Hematopoietic multipotent progenitor cell treated with erythropoietin and hydrocortisone succinate and interleukin-3 and kit ligand, for 4 days (in vitro differentiated cells): ENCODE measurements at places on chromosomes 6 and 20.

DNA sequence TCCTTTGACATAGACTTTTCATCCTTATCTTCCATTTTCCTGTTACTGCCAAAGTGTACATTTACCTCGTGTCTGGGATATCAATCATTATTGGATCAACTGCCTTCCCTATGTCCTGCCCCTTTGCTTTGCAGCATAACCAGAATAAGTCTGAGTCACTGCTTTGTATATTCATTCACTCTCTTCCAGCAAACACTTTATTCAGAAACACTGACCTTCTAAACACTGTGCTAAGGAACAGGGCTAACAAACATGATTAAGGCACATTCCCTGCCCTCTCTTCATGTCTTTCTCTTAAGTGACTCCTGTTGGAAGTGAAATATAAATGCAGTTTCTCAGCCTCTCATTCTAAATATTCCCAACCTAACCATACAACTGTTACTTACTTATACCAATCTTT is 66.9 kb downstream of the COL19A1 start:
- no peak for DNase-seq

GRCh38 chr6:111354758-111355555 is 128.1 kb downstream of the REV3L start:
- DNase-seq: no peak

DNA sequence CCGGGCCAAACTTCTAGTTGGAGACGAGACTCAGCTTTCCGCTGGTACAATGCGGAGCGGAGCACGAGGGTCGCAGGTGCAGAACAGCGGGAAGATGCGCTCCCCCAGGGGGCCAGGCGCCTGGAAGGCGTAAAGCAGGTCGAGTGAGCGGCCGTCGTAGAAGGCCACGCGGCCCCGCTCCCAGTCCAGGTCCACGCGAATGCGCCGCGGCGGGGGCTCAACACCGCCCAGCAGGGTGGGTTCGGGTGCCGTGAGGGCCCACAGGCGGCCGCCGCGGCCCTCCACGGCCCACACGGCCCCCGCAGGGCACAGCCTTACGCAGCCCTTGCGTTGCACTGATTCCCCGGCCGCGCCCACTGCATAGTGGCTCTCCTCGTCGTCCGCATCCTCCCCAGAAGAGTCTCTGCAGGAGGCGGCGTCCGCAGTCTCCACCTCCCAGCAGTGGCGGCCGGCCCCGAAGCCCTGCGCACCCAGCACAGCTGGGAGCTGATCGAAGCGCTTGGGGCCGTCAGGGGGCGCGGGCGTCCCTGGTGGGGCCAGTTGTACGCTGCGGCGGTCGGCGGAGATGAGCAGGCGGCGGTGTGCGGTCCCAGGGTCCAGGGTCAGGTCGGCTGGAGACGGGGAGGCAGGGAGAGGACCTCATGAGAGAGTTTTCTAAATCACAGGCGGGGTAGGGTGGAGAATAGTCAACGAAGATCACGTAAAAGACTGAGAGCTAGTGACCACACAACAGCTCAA is 4.3 kb downstream of the PPP1R11 start:
- peak; percentile 39 for DNase-seq

DNA sequence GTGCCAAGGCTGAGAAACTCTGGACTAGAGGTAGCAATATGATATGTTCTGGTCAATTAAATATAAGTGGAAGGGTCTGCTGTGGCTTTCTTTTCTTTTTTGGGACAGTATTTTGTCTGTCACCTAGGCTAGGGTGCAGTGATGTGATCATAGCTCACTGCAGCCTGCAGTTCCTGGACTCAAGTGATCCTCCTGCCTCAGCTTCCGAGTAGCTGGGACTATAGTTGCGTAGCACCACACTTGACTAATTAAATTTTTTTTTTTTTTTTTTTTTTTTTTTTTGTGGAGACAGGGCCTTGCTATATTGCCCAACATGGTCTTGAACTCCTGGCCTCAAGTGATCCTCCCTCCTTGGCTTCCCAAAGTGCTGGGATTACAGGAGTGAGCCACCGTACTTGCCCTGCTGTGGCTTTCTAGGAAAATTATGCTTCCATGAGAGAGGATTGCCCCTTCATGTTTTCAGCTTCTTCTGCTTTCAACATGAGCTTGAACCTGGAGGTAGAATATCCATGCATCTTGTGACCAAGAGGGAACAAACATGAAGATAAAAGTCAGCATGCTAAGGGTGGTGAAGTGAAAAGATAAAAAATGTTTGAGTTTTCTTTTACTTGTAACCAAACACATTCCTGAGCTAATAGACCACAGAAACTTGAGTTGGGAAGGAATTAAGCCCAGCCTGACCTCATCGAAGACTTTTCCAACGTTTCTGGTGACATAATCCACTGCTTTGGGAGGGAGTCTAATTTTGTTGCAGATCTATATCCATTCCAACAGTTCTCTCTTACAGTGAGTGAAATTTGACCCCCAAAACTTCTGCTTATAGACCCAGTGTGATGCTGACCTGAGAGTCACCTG is 75.1 kb downstream of the CARMIL1 start:
- no peak for DNase-seq

- DNase-seq: peak; percentile 81
Observed at GRCh38 chr6:52724406-52725121, 38.7 kb downstream of the GSTA2 start.

DNA sequence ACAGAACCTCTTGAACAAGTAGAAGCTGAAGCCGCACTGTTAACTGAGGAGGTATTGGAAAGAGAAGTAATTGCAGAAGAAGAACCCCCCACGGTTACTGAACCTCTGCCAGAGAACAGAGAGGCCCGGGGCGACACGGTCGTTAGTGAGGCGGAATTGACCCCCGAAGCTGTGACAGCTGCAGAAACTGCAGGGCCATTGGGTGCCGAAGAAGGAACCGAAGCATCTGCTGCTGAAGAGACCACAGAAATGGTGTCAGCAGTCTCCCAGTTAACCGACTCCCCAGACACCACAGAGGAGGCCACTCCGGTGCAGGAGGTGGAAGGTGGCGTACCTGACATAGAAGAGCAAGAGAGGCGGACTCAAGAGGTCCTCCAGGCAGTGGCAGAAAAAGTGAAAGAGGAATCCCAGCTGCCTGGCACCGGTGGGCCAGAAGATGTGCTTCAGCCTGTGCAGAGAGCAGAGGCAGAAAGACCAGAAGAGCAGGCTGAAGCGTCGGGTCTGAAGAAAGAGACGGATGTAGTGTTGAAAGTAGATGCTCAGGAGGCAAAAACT is 40.1 kb downstream of the ZBTB2 start:
- no peak for DNase-seq

DNA sequence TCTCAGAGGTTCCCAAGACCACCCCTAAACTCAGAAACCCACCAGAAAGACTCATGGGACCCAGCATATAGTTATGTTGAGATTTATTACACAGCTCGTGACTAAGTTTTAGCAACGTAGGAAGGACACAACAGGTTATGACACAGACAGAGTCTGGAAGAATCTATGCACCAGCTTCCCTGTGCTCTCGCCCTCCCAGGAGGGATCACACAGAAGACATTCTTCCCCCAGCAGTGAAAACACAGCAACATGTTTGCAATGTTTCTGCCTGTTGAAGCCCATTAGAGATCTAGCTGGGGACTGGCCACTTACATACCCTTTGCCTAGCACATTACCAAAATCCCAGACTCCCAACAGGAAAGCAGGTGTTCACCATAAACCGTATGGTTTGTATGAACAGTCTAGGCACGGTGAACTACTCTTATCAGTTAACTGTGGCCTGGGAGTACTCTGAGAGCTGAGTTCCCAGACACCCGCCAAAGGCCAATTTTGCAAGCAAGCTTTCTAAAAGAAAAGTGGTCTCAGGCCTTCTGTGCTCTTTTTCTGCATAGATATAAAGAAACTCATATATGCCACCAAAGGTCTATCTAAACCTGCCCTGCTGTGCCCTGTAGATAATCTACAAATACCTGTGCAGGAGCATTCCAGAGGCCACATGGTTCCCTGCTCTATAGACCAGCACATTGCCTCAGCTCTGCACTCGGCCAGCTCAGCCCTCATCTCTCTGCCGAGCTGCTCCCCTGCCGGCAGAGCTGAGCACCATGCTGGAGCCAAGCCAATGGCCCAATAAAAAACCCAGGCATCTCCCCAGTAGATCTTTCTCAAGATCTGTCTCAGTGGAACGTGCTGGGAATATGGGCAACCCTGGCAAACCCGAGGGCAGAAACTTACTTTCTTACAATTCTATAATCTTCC is 69.6 kb upstream of the SMIM28 start:
- no peak for DNase-seq

- DNase-seq: no peak
Observed at GRCh38 chr20:19889011-19889953, 127.9 kb upstream of the NAA20 start.

GRCh38 chr6:147205690-147206600 is 1.7 kb downstream of the STXBP5 start:
- peak; percentile 78 for DNase-seq

DNA sequence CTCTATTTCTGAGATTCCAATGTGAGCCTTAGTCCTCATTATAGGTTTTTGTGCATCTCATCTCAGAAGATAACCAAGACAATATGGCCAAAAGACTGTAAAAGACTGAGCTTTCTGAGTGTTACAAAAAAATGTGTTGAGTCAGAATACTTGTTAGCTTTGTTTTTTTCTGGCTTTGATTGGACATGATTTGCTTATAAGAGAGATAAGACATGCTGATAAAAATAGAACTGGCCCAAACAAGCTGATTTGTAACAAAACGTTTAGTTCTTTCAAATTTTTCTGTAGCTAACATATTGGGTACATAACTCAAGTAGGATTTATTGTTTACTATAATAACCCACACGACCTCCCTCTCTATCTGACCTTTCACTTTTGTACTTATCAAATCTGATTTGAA is 32.9 kb downstream of the FILIP1 start:
- no peak for DNase-seq

GRCh38 chr6:98039443-98039842 is 756.4 kb upstream of the MMS22L start:
- no peak for DNase-seq

GRCh38 chr6:63649269-63649668 is 13.7 kb downstream of the PHF3 start:
- no peak for DNase-seq

DNA sequence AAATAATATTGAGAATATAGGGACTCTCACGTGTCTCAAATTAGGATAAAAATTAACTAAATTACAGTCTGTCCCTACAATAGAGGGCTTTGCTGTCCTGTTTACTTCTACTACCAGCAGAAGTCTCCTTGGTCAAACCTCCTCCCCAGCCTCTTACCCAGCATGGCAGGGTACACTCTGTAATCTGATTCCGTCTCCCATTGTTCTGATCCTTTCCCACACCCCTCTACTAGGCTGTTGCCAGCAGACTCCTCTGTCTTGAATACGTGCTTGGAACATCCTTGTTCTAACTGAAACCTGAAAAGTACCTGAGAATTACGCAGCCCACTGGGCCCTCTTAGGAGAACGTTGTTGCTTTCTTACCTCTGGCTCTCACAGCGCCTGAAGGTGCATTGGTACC is 112.2 kb upstream of the PREP start:
- no peak for DNase-seq

GRCh38 chr20:21386111-21386510 is 11.2 kb downstream of the NKX2-4 start:
- DNase-seq: no peak

DNA sequence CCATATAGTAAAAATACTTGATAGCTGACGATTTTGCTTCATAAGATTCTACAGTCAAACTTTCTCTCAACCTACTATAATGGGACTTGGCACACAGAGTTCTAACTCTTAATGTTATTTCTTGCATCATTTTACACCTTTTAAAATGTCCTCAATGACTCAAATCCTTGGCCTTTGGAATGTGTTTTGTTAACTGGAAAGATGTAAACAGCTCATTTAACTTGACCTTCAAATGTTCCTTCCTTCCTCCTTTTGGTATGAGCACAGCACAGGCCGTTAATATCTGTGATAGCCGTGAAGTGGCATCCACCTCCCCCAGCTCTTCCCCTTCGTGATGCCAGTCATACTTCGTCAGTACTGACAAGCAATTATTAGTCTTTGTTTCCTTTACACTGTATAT is 972.0 kb upstream of the CITED2 start:
- no peak for DNase-seq

DNA sequence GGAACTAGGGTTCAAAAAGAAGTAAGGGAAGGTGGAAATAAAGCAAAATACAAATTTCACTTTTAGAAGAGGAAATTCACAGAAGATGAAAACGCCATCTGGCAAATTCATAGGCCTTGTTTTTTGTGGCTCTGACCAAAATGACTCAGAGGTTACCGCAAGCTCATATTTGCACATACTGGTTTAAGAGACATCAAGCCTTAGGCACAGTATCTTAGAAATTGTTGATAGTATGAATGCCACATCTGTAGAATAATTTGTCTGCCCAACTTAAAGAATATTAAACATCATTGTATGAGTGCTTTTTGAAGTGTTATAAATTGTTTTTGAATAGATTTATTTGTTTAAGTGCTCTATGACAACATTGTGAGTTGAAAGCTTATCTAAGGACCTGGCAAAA is 10.6 kb downstream of the TAAR1 start:
- peak; percentile 28 for DNase-seq

DNA sequence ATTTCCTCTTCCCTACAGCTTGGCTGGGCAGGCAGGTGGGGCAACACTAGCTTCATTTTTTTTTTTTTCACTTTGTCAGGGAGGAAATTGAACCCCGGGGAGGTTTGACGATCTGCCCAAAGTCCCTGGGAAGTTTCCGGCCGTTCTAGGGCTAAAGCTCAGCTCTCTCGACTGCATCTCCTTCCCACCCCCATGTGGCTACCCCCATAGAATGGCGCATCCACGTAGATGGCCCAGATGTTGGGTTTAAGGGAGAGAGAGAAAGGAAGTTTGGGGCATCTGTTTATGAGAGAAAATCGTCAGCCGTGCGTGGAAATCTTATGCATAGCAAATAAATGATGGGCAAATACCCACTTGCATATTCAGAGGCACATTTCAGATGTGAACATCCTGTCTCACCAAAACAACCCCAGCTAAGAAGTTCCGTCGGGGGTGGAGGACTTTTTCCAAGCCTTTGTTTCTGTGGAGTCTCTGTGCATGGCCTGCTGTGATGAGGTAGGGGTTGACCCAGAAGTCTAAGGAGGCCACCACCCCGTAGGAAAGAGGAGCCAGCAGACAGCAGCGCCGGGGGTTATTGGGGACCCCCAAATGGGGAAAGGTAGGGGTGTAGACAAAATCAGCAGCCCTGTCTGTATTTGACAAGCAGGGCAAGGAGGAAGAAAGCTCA is 40.5 kb upstream of the ZNF831 start:
- DNase-seq: no peak

DNA sequence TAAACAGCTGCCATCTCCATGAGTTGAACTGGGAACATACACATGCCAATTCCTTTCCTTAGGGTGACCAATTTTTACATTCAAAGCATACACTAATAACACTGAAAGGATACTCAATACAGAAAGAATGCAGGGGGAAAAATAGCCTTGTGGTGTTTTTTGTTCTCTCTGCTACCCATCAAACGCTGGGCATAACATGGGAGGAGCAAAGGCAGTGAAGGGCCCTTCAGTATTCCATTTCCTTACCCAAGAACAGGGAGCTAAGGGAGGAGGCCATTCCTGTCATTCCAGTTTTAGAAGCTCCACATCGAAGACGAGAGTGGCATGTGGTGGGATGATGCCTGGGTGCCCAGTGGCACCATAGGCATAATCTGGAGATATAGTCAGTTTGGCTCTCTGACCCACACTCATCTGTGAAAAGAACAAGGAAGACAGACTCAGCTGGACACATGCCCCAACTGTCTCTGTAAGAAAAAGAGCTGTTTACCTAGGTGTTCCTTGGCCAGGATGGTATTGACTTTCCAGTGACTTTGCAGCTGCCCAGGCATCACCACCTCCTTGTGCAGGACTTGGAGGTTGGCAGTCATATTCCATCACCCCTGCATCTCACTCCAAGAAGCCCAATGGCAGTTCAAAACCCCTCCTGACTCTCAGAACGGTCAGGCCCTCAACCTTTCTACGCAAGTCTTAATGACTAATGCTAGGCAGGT is 20.9 kb downstream of the FKBP1A start:
- DNase-seq: no peak
